ENCODE measurements at places on chromosomes 12 and 14. TPM values are rescaled to one million over a fixed set of nuclear protein-coding genes. Genes with fewer than 3 reads are reported as not detected.

- DNase-seq, result no peak
Measured at GRCh38 chr12:68264158-68264855, 10.9 kb upstream of the IL22 start.

DNA sequence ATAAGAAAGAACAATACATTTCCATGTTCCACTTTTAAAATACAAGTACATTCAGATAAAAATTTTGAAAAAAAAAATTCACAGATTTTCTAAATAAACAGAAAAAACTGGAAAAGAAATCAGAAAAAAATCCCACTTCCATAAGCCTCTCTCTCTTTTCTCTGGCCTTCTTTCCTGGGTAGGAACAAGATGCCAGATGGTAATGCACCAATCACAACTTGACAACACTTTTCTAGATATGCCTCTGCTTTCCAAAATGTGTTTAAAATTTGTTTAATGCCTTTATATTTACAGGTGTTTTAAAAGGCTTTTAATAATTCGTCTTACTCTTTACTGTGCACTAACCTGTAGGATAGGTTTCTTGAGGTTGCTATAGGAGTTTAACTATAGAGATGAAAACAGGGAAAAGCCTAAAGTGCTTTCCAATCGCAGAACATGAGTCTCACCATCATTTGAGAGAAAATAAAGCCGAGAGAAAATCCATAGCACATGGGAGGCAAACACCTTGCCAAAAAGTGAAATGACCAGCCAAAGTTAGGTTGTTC is 74.2 kb downstream of the TMTC1 start:
- DNase-seq, result no peak

MGAT4C gene
- 0.32 TPM for total RNA-seq

IAPP gene
- total RNA-seq, result not detected

GRCh38 chr14:95316821-95317220 is 2.9 kb downstream of the CLMN start:
- DNase-seq, result no peak

DNA sequence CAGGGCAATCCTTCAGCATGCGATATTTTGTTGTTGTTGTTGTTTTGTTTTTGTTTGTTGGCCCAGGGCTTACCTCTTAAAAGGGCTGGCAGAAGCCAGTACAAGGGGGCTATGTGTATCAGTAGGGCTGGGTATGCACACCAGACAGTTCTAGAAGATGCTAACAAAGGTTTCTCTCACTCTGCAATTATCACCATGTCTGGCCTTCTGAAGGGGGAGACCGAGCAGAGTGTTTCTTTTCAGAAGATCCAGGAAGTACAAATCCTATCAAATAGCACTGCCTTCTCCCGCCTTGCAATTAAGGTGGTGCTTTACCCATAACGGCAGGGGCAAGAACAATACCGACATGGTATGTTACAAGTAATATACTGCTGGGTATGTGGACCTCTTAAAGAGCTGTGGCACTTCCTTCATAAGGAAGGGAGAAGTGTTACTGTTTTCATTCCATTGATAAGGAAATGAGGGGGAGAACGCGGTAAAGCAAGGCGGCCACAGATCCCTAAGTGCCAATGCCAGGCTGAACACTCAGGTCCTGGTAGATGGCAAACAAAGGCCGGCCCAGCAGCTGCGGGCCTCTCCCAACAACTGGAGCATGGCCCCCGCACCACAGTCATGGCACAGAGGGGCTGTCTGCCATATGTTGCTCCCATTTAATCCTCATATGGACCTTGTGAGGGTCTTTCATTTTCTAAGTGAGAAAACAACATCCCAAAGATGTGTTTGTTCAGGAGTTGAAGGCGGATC is 19.2 kb upstream of the CACNA2D4 start:
- peak; percentile 72 for DNase-seq

GPR84 gene
- total RNA-seq, result 2.3 TPM

GRCh38 chr12:78797196-78797931 is 67.2 kb upstream of the SYT1 start:
- no peak for DNase-seq

RERG gene
- 15.9 TPM for total RNA-seq

DNA sequence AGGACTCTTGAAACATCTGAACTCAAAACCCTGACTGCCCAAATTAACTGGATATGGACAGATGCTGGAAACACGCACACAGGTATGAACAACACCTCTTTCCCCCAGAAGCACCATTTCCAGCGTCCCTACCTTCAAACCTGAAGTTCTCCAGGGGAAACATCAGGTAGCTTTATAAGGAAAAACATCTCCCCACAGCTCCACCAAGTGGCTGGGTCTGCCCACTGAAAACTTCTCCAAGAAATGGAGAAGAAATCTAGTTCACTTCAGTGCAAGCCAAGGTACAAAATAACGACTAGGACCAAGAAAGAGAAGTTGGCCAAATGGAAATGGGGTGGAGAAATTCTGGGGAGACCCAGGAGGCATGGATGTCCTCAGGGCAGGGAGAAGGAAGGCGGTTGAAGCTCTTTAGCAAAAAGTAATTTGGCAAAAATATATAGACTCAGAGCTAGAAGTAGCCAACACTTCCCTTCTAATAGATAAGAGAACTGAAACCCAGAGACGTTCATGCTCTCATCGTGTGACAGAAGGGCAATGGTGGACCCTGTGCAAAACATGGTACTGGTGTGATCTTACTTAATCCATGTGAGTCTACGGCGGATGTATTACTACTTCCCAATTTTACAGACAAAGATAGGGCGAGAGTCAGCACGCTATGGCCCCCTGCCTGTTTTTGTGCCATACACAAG is 10.5 kb upstream of the NUAK1 start:
- DNase-seq, result no peak

DNA sequence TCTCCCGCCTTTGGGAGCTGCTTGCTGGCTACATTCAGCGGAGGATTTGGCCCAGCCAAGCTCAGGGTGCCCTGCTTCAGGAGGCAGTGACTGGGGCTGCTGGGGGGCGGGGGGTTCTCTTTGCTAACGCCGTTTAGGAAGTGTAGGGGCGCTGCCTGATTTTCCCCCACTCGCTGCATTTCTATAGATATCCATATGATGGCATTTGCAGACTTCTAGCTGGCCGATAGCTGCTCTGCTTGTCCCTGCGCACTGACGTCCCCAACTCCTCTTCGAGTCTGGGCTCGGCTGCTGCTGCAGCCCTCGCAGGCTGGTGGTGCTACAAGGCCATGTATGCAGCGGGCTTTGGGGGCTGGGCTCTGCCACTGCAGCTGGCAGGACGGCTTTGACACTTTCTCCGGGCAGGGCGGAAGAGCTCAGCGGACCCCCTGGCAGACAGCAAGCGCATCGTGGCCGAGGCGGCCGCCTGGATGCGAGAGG is 3.1 kb downstream of the LRFN5 start:
- peak; percentile 83 for DNase-seq

DNA sequence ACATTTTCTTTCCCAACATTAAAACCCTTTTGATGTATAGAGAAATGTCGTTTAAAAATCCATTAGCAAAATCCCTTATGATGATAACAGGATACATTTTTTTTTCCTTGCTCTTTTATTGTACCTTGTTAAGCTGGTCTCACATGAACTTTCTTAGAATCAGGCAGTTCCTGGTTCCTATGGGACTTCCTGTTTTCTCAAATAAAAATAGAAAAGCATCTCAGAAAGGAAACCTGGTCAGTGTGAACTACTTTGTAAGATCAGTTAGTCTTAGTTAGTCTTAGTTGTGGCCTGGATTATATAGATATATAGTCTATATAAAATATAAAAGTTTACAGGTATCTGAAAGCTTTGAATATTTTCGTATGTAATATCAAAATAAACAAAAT is 40.3 kb downstream of the LEMD3 start:
- DNase-seq, result no peak
